ENCODE measurements at places on chromosomes 3 and 15. TPM values are rescaled to one million over a fixed set of nuclear protein-coding genes. Genes with fewer than 3 reads are reported as not detected.

DNA sequence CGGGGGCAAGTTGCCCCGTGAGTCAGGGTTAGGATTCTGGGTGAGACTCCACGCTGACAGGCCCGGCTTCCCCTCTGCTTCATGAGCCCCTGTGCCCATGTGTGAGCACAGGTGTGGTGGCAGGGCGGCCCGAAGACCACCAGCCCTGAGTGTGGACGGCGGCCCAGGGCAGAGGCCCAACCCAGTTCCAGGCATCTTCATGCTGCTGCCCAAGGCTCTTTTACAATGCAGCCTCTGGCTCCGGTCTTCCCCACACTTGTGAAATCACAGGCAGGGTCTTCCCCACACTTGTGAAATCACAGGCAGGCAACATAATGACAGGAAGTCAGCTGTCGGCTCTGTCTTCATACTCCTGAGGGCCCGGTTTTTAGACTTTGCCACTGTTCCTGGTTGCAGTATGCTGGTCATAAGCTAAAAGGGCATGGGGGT is 78.8 kb downstream of the AAGAB start:
- no peak for DNase-seq

ABI3BP gene
- 14.5 TPM for total RNA-seq

DNA sequence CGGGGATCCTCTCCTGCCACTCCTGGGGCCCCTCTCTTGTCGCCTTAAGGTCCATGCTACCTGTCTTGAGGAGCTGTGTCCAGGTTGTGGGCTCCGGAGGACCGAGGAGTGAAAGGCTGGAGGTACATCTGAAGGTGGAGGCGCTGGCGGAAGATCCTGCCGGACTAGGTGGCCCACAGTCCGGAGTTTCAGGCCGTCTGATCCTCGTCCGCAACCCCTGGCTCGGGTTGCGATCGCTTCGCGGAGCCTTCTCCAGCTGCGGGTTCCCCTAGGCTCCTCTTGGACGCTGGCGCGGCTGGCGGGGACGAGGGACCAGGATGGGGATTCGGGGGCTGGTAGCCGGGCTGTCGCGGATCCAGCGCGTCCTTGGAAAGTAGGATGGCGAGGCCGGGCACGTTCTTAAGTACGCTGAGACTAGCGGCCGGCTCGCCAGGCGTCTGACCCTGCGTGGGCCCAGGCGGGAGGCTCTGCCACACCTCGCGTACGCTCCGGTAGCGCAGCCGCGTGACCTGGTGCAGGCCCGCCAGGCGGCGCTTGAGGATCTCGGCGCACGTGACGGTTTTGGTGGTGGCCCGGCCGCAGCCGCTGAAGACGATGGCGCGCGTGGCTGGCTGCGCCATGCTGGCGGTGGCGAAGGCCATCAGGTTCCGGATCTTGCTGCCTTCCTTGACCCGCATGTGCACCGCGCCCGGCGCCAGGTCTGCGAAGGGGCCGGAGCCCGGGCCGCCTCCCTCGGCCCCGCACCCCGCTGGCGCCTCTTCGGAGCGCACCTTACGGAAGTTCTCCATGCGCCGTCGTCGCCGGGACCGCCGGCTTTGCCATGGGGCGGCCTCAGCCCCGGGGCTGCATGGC is 550 bp downstream of the RPP25 start:
- no peak for DNase-seq

- no peak for DNase-seq
Observed at GRCh38 chr15:93034512-93034911, 54.5 kb downstream of the RGMA start.

DNA sequence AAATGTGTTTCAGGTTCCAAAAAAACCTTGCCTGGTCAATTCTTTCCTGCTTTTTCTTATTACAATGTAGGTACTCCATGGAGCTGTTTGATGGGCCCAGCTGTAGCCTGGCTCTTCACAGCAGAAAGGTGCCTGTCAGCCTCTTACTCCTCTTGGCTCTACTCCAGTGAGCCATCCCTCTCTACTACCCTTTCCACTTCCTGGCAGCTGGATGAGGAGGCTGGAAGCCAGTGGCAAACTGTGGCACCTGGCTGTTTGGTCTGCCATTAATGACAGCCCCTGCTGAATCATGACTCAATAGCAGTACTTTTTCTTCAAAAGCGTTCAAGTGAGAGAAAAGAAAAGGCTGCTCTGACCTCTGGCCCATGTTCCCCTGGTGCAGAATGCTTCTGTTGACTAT is 618.1 kb downstream of the PYDC2 start:
- DNase-seq: no peak
